ENCODE measurements at places on chromosomes 2 and 18.
A peak's percentile ranks its signal among the peaks of the same experiment; 100 is the strongest.

- no peak for DNase-seq
These were observed 124.5 kb upstream of the CTDP1 start for GRCh38 chr18:79554945-79555645.

GRCh38 chr2:58107803-58108710, 61.5 kb downstream of the VRK2 start:
- DNase-seq: no peak

- no peak for DNase-seq
These were observed 39.0 kb downstream of the TGFA start for GRCh38 chr2:70514612-70515055.

- no peak for DNase-seq
These were observed 36.6 kb downstream of the GORASP2 start for GRCh38 chr2:170965446-170966225.

GRCh38 chr18:79911344-79912270, 39.8 kb downstream of the SLC66A2 start:
- no peak for DNase-seq

- DNase-seq: no peak
These were observed 308.8 kb downstream of the RPIA start for GRCh38 chr2:89000235-89000634.

DNA sequence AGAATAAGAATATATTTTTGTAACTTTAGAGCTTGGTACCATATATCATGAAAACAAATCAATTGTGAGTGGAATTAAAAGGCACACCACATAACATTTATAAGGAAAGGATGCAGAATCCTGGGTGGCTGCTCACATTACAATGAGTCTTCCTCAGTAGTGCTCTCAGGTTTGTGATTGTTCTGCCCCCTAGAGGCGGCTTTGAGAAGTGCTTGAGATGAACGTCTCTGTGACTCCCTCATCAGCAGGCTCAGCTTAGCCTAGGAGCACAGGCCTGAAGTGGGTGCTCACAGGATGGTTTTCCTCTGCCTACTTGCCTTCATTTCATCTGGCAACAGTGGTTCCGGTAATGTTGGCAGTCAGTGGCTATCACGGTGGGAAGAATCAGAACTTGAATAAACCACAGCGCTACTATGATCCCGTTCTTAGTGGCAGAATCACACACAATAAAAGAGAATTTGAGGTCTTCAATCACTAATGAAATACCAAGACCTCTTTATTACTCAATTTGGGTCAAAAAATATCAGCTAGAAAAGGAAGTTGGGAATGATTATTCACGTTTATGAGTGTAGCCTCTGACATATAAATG, 38.1 kb upstream of the B4GALT6 start:
- DNase-seq: peak; percentile 66
